Nucleus accumbens (tissue), 56 donors: ENCODE measurements at places on chromosomes 2 and 18.

DNA sequence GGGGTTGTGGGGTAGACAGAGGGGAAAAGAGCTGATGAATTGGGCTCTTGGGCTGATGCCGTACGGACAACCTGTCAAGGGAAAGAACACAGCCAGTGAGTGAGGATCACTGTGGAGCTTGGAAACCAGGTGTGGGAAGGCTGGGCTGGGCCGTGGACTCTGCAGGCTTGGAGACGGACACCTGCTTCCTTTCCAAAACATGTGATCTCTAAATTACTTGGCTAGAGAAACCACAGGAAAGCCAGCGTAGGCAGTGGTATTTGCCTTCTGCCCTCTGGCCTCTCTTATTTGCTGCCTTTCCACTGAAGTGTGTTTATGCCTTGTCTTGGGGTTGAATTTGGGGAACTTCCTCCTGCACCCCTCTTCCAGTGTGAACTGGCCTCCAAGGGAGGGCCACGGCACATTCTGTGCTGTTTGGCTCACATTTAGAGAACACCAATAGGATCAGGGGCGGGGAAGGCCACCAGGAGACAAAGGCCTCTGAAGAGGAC lies 267.7 kb downstream of the PRKCE start:
- DNase-seq = no peak

- peak; percentile 76 for DNase-seq
Observed at GRCh38 chr2:218367415-218368149, 10.9 kb downstream of the CATIP start.

DNA sequence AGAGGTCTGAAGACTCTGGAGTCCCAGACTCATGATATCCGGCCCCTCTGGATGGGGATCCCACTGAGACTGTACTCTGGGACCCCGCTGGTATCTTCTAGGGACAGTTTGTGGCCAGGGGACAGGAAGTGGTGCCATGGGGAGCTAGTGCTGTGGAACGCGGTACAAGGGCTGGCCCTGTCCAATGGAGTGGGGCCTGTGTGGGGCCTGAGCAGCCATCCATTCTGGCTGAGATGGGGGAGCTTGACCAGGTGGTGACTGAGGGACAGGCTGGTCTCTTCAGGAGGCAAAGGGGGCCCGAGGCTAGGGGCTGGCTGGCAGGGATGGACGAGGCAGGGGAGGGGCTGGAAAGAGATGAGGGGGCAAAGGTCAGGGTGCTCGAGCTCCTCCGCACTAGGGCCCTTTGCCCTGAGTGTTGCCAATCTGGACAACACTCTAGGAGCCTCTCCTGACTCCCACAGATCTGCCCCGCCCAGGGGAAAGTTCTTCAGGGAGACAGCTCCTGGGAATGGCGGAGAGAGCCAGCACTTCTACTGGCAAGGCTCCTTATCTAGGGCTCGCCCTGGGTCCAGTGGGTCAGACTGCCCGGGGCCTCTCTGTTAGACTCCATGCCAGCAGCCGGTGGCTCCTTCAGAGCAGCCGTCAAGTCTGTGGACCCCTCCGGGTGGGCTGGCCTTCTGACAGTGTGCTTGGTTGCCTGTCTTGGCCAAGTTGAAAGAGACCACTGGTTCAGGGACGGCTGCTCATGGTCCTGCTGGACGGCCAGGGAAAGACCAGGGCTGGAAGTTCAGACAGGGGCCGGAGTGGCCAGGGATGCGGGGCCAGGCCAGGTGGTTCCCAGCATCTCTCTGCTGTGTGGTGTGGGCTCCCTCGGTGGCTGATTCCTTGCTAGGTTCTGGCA lies 12.3 kb downstream of the MALL start:
- DNase-seq = no peak

DNA sequence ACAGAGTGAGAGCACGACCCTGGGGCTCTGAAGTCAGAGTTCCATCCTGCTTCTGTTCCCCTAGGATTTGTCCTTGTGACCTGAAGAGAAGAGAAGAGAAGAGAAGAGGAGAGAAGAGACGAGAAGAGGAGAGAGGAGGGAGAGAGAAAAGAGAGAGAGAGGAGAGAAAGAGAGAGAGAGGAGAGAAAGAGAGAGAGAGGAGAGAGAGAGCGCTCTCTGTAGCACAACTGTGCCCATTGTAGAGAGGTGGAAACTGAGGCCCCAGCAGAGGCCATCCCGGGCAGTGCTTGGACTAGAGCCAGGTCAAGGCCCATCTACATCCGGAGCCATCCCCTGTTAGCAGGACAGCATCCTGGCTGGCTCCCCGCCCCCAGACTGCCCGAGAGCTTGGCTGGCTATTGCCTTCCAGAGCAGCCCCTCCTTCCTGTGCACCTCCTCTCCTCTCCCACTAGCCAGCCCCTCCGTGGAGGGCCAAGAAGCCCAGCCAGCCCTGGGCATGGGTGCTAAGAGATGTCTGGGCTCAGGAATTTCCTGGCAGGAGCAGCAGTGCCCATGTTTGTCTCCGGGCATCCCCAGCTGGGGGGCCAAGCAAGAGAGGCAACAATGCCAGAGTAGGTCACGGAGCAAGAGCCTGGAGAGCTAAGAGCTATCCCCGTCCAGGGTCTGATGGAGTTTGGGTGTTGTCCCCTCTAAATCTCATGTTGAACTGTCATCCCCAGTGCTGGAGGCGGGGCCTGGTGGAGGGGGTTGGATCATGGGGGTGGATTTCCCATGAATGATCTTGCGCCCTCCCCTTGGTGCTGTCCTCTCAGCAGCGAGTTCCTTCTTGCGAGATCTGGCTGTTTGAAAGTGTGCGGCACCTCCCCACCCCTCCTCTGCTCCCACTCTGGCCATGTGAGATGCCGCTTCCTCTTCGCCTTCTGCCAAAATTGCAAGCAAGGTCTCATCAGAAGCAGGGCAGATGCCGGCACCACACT lies 18.2 kb upstream of the GPR55 start:
- DNase-seq = no peak

- DNase-seq = no peak
Observed at GRCh38 chr2:73823916-73824523, 4.7 kb upstream of the STAMBP start.

DNA sequence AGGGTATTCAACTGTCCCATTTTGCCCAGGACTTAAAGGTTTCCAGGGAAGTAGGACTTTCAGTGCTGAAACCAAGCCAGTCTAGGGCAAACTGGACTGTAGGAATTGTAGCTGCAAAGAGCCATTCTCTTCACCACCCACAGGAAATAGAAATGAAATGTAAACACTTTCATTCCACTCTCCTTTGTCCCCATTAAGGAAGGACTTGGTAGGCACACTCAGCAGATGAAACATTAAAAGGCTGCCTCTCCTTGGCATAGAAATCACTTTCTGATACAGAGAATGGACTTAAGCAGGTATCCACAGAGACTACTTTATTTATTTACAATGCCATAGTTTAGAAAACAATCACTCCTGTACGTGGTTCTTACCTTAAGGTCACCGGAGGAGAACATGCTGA lies 102.9 kb upstream of the CCDC195 start:
- DNase-seq = no peak

- DNase-seq = no peak
Observed at GRCh38 chr2:131121464-131121863, 16.3 kb downstream of the PLEKHB2 start.

GRCh38 chr2:219002395-219003266 lies 9.4 kb upstream of the CRYBA2 start:
- no peak for DNase-seq

DNA sequence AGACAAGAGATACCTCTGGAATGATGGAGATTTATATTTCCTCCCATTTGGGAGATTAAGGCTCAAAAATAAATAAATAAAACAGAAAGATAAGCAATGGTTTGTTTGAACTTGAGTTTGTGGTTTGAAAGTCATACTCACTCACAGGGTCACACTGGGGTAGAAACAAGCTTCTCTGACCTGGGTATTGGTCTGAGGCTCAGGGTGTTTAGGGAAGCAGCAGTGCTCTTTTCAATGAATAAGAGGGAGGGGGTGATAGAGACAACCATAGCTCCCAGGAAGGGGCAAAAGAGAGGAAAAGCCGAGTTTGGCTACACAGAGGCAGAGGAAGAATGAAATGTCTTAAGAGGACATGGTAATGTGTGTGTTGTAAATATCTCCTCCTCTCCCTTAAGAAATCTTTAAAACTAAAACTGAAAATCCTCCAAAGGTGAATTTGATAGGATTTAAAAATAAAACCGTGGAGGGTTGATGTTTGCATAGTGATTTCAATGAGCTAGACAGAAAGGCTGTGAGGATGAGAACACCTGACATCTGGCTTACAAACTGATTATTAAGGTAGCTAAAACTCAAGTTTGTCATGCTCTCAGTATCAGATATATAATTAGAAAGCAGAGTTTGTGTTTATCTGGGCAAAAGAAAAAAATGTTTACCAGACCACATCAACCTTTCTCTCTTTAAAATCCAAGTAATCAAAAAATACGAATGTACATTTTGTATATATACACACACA lies 159.9 kb upstream of the TMEFF2 start:
- DNase-seq = no peak

GRCh38 chr18:2981212-2981728 lies 31.7 kb downstream of the LPIN2 start:
- DNase-seq = no peak

- no peak for DNase-seq
Observed at GRCh38 chr2:169664978-169665930, 29.0 kb downstream of the CFAP210 start.

DNA sequence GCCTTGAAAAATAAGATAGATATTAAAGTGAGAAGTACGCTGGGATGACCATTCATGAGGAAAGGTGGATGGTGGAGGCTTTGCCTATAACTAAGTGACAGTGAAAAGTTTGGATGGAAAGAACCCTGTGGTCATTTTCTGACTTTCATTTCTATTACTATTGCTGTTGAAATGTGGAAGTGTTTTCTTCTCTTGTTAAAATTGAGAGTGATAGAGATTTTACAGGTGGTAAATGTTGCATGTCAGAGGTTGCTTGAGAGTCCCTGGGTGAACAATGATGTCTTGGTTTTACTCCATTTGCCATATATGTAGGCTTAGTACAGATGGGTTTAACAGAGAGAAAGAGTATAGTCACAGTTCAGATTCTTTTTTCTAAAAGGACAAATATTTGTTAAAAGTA lies 18.4 kb downstream of the NCOA1 start:
- no peak for DNase-seq

DNA sequence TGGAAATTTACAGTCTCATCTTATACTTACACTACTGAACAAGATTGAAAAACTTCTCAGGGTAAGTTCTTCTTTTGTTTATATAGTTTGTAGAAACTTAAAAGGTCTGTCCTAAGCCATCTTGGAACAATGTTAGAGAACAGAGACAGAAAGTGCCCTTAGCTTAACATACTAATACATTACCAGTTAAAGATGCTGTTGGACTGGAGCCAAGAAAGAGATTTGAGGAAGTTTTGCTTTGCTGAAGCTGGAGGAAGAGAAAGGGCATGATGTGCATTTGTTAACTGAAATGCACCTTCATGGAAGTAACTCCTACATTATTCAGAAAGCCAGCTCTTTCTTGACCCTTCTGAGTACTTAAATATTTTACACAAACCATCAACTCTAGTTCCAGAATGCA lies 66.5 kb upstream of the TNFRSF11A start:
- no peak for DNase-seq

DNA sequence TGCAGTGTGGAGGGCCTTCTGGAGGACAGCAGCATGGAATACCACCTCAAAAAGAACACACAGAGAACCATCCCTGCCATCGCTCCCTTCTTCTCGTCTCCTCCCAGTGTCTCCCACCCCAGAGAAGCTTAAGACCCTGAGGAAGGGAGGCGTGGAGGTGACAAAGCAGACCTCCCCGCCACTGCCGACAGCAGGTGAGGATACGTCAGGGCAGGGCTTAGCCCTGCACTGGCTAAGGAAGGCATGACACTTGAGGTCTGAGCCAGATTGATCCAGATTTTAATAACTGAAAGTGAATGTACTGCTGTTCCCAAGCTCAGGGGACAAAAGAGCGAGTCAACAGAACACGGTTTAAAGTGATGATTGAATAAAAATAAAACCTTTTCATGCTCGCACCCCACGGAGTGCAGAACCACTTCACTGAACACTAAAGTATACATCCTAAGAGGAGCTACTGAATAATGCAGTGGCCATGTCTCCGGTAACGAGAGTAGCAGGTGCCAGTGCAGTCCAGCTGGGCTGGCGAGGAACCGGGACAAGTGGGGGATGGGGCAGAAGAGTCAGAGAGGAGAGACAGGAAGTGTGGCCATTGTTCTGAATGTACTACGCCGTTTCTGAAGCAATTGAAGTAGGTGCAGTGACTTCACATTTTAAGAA lies 391.0 kb downstream of the CDH2 start:
- no peak for DNase-seq

GRCh38 chr18:364256-364826 lies 96.5 kb upstream of the THOC1 start:
- DNase-seq = no peak

DNA sequence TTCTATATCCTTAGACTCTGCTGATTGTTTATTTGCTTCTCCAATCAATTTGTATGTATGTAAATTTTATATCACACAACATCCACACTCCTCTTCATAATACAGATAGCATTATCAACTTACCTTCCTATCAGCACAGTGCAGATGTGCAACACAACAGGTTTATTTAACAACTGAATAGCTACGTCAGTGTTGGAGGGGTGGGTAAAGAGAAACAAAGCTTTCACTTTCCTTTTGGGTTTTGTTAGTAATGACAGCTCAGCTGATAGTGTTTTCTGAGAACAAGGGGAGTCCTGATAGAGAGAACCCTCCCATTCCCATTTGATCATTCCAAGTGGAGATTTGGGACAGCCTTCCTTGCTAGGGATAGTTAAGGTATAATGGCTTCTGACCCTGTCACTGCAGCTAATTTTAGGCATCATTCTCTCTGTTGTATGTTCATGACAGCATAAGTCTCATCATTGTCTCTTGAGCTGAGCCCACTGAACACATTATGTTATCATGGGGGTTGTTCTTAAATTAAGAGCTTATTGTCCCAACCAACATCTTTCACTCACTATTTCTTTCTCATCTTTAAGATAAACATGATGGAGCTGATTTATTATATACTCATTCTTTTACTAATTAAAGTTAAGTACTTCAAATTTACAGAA lies 227.7 kb downstream of the GPD2 start:
- DNase-seq = no peak

DNA sequence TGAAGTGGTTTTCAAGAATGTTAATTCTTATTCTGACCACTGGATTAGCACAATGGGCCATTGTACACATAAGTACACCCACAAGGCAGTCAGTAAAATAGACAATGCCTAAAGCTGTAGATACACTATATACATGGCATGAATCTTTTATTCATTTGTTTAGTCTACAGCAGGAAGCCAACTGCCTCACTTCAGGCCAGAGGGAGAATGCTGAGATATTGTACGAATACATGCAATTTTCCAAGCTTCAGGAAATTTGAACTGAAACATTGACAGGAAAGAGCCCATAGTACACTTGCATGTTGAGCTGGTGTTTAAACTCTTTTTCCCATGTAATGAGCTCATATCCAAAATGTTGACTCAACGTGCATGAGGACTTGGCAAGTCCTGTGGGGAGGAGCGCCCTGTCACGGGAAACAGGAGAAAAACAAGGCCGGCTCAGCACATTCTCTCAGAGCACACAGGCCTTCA lies 111.6 kb upstream of the CYP1B1 start:
- DNase-seq = no peak
